ENCODE measurements at places on chromosomes 13 and 19.

- no peak for DNase-seq
Measured at GRCh38 chr19:24078680-24079079, 8.3 kb upstream of the ZNF254 start.

GRCh38 chr13:52001120-52001731, 10.0 kb downstream of the ATP7B start:
- peak; percentile 28 for DNase-seq

GRCh38 chr13:91184244-91184926, 163.1 kb upstream of the MIR17HG start:
- DNase-seq = no peak

GRCh38 chr19:35117116-35117515, 1.5 kb downstream of the FXYD3 start:
- peak; percentile 65 for DNase-seq

- peak; percentile 94 for DNase-seq
Measured at GRCh38 chr19:58581227-58582141, 8.3 kb upstream of the MZF1 start.

Measured in retina (tissue), 1 donor.